Stimulated activated CD8-positive, alpha-beta memory T cell treated with anti-CD3 and anti-CD28 coated beads, Interleukin-4, amount 100 ng/mL, for 1 hour (primary cell): ENCODE measurements at places on chromosomes 12 and 14.

GRCh38 chr14:22890416-22890815 is 7.4 kb downstream of the REM2 start:
- DNase-seq = no peak

GRCh38 chr12:87338681-87339080 is 690.5 kb downstream of the C12orf50 start:
- no peak for DNase-seq

DNA sequence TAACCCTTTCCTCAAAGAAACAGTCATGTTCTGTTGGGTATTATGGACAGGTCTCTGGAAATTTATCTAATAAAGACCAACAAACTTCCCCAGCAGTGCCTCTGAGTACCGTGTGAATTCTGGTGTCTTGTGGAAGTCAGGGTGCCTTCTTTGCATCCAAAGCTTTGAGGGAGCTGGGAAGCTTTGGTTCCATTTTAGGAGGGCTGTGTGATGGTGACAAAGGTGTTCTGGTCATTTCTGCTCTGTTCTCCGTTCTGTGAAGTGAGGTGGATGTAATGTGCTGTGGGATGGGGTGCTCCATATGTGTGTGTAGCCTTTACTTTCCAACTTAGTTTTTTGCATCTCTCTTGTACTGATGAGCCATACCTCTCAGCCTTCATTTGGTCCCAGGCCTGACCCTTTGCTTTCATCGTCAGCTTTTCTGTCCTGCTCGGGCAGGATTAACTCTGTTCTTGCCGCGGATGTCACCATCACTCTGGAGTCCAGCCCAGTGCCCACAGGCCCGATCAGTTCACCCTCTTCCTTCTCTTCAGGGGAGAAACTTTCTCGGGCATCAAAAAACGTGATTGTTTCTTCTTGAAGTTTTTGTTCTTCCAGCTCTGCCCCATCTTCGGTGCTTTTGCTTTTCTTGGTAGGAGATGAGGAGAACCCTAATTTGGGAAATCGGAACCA is 13.2 kb downstream of the PLD4 start:
- no peak for DNase-seq

DNA sequence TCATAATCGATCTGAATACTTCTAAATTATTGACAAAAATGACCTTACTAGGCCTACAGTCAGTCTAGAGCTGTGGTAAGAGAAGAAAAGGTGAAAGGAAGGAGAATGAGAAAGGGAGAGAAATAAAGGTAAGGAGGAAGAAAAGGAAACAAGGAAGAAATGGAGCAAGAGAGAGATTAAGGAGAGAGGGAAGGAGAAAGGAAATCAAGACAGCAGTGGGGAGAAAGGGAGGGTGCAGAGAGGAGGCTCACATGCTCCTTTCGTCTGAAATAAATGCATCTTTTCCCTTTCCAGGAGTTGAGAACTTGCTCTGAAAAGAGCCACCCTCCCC is 3.7 kb downstream of the RNASE9 start:
- no peak for DNase-seq

DNA sequence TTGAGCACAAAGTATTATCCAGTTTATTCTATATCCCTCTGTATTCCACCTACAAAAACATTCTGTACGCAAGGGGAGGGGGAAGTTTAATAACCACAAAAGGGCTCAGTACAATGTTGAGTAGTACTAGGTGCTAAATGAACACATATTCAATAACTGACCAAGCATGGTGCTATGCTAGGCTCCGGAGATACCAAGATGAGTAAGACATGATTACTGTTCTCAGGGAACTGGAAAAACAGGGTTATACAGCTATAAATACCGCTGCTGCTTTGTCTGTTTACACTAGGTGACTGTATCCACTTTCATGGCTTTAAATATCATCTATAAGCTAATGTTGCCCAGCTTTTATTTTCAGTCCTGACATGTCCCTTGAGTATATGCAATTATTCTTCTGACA is 135.8 kb downstream of the INSM2 start:
- no peak for DNase-seq

GRCh38 chr12:107912421-107913004 is 138.0 kb downstream of the ASCL4 start:
- DNase-seq = no peak

DNA sequence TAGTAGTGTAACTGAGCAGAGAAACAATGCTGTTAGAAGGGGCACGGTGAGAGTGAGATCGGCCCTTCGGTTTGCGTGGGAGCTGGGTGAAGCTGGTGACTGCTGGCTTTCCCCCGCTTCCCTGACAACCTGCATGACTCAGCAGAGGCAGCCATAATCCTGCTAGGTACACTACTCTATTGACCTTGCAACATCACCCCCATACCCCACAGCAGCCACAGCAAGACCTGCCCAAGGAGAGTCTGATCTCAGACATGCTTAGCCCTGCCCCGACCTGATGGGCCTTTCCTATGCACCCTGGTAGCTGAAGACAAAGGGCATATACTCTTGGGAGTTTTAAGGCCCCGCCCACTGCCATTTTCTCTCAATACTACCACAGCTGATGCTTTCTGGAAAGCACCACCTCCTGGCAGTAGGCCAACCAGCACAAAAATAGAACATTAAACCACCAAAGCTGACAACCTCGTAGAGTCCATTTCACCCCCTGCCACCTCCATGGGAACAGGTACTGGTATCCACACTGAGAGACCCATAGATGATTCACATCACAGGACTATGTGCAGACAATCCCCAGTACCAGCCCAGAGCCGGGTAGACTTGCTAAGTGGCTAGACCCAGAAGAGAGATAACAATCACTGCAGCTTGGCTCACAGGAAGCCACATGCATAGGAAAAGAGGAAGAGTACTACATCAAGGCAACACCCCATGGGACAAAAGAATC is 75.9 kb upstream of the RGS6 start:
- DNase-seq = no peak

- no peak for DNase-seq
These were observed 25.9 kb upstream of the WNK1 start for GRCh38 chr12:726281-727140.

DNA sequence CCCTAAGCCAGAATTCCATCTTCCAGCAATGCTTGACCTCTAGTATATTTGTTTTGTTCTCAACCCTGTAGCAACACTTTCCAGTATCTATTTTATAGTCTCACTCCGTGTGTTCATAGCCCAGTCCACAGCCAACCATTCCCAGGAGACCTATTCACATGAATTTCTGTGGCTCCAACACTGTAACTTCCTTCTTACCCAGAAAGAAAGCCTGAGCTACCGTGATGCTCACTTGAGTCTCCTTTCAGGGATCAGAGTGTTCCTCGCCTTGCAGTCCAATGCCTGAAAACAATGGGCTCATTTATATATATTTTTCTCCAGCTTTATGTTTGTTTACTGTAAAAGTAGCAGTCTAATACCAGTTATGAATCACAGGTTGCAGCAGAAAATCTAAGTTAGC is 645.0 kb upstream of the NOVA1 start:
- no peak for DNase-seq

- no peak for DNase-seq
These were observed 61.2 kb upstream of the OTOGL start for GRCh38 chr12:80038062-80038560.

GRCh38 chr12:4584896-4585295 is 22.9 kb downstream of the DYRK4 start:
- DNase-seq = no peak

DNA sequence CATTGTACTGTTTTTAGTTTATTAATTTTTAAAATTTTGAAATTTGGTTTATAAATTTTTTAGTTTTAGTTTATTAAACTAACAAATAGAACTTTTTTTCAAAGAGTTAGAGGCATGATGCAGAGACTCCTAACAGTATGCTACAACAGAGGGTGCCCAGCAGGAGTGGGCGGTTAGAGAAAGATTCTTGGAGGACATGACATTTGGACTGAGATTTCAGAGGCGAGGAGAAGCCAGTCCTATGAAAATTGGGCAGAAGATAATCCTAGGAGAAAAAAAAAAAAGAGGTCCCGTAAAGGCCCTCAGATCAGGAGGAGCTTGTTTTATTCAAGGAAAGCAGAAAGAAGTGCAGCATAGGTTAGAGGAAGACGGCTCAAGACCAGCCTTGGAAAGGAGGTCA is 21.7 kb downstream of the KCNK10 start:
- no peak for DNase-seq

DNA sequence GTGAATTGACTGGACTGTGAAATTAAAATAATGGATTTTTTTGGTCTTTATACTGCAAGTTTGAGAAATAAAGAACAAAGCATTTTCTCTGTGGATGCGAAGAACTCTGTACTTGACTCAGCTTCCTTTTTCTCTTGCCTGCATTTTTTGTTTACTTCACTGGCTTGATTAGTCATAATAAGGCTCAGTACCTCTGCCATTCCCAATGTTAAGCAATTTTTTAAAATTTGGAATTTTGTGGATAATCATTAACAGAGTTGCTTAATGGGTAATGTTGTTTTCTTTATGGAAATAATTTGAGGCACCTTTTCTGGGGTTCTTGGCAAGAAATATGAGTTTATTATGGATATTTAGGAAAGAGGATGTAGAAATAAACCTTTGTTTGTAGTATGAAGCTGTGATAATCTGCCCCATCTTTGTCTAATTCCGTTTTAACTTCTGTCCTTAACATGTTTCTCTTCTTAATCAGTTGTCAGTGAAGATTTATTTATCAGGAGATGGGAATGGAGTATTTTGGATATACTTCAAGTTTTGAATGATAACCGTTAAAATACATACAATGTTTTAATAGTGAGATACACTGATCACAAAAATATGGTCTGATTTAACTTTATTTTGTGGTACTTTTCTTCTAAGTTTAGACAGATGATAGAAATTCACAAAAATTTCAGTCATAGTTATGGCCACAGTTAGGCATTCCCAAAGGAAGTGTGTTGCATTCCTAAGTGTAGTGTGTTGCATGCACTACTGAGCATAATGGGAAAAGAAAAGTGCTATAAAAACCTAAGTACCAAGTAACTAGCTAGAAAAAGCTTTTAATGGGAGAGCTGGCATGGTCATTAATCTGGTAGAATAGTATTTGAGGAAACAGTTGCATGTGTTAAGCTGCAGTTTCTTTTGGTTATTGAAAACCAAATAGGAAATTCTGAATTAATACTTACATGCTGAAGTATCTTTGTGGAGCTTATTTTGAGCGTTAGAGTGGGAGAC is 27.7 kb downstream of the WNK1 start:
- DNase-seq = no peak

DNA sequence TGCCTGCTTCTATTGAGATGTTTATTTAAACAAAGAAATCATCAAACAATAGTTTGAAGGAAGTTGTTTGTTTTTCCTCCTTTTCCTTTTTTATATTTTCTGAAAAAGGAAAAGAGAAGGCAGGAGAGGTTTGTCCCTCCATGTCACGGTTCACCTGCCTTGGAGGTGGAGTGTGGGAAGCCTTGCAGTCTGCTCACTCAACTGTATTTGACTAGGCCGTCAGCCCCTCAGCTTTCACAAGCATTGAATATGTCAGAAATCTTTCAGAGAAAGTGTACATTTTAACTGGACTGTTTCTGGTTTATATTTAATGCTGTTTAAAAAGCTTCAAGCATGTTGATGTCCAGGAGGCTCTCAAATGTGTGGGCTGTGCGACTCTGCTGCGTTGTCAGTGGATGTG is 370.4 kb downstream of the NPAS3 start:
- no peak for DNase-seq

DNA sequence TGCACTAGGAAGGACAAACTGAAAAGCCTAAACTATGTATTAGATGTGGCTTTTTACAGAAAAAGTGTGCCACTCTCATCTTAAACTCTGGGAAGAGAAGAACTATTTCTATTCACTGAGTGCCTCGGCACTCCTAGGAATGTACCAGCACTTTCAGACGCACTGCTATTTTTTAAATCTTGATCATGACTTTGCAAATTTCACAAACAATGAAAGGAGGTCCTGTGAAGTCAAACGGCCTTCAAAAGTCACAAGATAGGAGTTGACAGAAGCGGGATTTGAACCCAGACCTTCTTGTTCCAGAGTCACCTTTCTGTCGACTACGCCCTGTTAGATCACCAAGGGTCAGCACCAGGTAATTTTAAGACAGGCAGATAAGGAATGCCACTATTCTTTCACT is 365.4 kb downstream of the VRK1 start:
- DNase-seq = no peak

DNA sequence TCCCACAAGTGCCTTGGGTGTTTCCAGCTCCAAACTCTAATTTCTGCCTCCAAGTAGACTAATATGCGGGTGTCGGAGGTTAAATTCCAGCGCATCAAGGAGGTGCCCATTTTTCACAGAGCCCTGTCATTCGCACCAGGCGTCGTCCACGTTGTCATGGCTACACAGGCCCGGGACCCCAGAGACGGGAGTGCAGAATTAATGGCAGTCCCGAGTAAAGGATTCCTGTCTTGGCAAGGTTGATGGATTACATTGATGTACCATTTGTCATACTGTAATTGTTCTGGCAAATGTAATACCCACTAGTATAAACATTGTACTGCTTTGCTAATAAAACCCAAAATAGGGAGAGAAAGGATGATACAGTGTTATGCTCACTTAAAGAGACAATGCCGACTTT is 222.9 kb upstream of the MYL2 start:
- no peak for DNase-seq

- DNase-seq = no peak
These were observed 40.2 kb upstream of the FBRSL1 start for GRCh38 chr12:132449565-132450417.

GRCh38 chr12:1843641-1844005 is 23.3 kb downstream of the LRTM2 start:
- no peak for DNase-seq

DNA sequence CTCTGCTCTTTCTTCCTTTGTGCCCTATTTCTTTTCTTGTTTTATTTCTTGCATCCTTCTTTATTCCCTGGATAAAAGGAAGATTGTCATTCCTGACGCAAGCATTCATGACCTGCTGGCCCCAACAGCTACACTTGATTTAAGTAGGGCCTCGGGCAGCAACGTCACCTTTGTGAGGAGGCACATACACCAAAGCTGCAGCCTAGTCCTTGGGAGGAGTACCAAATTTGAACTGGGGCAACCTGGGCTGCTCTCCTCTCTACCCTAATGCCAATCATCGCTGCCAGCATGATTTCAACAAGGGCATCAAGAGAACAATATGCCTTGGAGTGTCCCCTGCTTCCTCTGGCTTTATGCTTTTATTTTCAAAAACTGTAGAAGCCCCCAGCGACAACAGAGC is 76.4 kb downstream of the C12orf50 start:
- no peak for DNase-seq

GRCh38 chr12:58819345-58819744 is 101.0 kb downstream of the LRIG3 start:
- DNase-seq = no peak

DNA sequence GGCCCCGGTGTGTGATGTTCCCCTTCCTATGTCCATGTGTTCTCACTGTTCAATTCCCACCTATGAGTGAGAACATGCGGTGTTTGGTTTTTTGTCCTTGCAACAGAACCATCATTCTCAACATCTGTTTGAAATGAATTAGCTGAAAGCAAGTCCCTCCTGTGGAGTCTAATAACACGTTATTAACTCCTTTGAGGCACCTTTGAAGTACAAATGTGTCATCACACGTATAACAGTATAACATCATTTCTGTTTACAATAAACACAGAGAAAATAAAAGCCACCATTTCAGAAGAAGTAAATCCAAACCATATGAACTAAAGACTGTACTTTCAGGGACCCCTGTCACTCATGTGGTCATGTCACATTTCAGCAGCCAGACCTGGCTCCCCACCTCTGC is 198.5 kb downstream of the STXBP6 start:
- DNase-seq = no peak

- DNase-seq = no peak
These were observed 431 bp upstream of the RHOJ start for GRCh38 chr14:63203618-63204406.

- DNase-seq = no peak
These were observed 1558.5 kb upstream of the TMEM132C start for GRCh38 chr12:126708492-126708896.

- no peak for DNase-seq
These were observed 130.8 kb upstream of the FLRT2 start for GRCh38 chr14:85399186-85399585.
